CD8-positive, alpha-beta T cell (primary cell): ENCODE measurements at places on chromosomes 4 and X.
A peak's percentile ranks its signal among the peaks of the same experiment; 100 is the strongest.

DNA sequence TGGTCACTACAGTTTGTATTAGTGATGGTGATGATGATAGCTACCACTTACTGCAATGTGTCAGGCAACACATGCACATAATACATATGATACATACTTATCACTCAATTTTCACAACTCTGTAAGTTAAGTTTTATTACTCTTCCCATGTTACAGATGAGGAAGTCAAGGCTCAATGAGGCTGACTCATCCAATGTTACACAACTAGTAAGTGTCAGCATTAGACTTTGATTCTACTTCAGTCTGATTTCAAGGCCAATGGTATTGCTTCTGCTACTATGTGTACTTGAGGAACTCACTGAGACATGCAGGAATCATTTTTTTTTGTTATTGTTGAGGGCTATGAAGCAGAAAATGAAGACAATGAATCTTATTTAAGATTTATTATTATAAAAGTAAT, 96.4 kb upstream of the TRPC5OS start:
- DNase-seq = no peak

DNA sequence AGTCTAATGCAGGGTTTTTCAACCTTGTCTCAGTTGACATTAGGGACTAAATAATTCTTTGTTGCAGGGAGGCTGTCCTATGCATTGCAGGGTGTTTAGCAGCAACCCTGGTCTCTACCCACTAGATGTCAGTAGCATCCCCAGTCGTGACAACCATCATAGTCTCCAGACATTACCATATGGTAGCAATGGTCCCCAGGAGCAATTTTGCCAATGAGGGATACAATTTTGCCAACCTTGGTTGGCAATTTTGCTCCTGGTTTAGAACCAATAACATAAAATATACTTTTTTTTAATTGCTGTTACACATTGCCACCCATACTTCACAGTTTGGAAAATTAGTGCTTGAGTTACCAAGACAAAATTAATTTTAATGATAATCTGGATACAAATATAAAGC, 6.0 kb downstream of the EREG start:
- peak; percentile 26 for DNase-seq

DNA sequence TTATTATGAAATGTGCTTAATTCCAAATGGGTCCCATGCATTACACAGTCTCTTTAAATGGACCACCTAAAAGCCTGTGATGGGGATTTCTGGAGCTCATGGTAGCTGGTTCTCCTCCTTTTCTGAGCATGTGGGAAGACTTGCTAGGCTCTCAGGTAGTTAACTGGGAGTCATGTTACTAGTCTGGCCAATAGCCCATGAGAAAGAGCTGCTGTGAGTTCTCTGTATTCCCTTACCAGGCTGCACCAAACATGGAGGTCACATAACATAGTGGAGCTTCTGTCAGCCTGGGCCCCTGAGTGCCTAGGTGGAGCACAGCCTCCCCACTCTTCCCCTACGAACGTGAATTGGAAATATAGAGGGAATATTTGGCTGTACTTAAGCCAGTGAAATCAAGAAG, 198.4 kb downstream of the MAML3 start:
- DNase-seq = no peak

DNA sequence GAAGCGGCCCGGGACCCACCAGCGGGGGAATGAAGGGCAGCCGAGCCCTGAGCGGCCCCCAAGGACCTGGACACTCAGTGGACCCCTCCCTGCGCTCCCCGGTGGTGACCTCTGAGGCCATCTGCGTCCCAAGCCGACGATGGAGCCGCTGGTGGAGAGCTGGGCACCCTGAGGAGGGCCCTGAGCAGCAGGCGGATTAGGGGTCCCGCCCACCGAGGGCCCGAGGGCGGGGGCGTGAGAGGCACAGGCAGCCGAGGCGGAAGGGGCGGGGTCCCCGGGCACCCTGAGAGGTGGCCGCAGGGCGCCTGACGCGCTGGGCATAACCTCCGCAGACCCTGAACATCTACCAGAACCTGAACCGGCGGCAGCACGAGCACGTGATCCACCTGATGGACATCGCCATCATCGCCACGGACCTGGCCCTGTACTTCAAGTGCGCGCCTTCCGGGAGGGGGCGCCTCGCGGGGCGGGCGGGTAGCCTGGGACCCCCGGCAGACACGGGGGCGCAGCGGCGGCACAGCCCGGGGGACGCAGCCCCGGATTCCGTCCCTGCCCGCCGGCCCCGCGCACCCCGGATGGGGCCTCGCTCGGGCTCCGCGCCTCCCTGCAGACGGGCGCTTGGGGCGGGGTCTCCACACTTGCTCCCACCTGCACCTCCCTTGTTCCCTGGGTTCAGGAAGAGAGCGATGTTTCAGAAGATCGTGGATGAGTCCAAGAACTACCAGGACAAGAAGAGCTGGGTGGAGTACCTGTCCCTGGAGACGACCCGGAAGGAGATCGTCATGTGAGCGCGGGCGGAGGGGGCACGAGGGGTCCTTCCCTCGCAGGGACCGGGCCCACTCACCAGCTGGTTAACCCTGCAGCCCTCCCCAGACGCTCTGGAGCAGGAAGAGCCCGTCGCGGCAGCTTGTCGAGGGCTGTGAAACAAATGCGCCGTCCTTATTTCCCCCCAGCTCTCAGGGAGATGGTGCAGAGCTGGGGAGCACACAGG, 10.3 kb downstream of the ATP5ME start:
- DNase-seq = peak; percentile 86

DNA sequence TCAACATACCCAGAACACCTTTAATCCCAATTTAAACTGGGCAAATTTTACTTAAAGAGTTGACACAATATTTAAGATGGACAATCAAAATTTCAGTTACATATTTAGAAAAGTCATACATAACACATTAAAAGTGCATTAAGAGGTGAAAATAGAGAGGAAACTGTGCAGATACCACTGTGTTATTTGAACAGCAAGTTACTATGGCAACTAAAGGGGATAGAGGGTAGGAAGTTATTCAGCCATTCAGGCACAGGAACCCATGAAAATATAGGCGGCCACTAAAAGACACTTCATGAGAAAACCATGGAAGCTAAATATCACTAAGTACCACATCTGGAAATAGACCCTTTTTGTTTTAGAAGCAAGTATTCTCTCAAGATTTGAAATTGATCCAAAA, 75.1 kb downstream of the PDGFC start:
- DNase-seq = no peak

- no peak for DNase-seq
These were observed 83.8 kb downstream of the HS3ST1 start for GRCh38 chr4:11344916-11345315.

- no peak for DNase-seq
These were observed 483 bp downstream of the USP27X start for GRCh38 chrX:49879656-49880277.

DNA sequence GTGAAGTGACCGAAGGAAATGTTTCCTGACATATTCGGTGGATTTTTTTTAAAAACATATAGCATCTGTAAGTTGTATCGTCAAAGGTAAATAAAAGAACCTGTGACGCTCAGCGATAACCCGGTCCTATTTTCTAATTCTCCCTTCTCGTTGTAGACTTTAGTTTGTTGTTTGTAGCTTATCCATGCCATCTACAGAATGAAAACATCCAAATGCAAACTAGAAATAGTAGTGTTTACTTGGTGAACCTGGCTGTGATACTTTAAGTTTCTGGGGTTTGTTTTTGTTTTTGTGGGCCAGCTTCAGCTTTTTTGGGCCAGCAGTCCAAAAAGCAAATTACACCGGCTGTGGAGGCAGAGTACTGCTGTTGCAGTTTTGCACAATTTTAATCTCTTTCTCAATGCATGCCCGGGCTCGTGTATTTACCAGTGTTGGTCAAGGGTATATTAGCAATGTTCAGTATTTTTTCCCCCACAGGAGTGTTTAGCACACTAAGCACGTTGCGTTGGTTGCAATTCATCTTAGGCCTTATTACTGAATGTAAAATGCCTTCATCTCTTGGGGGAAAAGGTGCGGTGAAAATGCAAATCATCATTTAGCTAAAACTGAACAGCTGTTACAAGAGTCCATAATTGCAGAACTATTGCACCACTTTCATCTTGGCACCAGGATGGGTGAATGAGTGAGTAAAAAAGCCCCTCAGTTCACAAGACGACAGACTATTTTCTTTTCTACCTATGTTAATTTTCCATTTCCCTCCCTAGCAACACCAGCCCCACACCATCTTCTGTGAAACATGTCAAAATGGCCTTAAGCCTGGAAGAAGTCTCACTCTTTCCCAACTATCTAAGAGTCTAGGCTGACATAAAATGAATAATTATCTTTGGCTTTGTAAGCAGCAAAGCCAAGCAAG, 1.7 kb upstream of the CNOT6L start:
- no peak for DNase-seq

DNA sequence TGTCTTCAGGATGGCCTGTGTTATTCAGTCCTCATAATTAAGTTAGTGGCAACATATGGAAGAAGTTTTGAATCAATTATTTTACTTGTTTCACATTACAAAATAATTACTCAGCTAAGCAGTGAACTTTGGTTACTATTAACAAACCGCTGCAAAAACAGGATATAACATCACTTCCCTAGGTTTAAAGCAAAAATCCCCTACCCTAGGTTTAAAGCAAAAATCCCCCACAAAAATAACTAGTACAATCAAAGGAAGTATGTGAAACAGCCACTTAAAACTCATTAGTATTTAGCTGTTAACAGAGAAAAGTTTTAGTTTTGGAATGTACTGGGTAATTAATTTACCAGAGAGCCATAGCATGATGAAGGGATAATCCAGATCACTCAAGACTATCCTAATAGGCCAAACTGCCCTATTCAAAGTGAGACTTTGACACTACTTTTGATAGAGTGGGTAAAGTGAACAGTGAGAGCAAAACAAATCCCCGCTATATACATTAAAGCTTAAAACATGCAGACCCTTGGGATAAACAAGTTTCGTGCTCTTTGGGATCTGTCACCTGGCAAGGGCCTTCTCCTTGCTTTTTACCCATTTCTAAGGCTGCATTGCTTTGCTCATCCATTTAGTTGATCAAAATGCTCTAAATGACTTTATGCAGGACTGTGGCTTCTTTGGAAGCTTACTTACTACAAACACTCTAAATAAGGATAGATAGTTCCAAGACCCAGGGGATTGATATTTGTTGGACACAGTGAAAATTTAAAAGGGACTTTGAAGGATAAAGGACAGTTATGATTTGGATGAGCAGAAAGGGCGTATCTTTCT, 36.4 kb upstream of the GPR174 start:
- DNase-seq = no peak

GRCh38 chr4:143477487-143477886, 36.0 kb upstream of the SMARCA5 start:
- DNase-seq = no peak

DNA sequence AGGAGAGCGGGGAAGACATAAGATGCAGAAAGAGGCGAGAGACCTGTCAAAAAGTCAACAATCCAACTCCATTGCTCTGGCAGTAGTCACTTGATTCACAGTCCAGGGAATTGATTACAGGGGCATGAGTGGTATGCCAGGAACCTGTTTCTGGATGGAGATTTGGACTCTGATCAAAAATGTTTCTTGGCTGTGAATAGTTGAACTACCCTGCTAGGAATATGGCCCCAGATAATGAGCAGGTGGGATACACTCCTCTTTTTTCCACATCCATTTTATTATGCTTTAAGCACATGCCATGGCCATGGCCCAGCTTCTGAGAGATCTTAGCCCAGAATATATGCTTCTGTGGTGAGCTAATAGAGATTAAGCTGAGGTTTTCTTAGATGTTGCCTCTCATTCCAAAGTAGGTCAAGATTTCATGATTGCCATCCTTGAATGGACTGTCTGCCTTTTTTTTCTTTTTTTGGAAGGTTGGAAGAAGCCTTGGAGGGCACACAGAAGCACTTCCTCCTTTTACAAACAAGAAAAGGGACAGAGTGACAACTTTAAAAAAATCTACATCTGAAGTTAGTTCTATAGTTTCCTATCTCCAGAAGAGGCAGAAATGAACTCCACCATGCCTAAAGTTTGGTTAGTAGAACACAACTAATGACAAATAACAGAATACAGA, 121.9 kb downstream of the KIT start:
- no peak for DNase-seq

GRCh38 chrX:130402208-130402684, 459 bp downstream of the RBMX2 start:
- peak; percentile 2 for DNase-seq

- DNase-seq = no peak
These were observed 43.0 kb upstream of the NHSL2 start for GRCh38 chrX:71867680-71868079.
